ENCODE measurements at places on chromosomes 5 and 9.

DNA sequence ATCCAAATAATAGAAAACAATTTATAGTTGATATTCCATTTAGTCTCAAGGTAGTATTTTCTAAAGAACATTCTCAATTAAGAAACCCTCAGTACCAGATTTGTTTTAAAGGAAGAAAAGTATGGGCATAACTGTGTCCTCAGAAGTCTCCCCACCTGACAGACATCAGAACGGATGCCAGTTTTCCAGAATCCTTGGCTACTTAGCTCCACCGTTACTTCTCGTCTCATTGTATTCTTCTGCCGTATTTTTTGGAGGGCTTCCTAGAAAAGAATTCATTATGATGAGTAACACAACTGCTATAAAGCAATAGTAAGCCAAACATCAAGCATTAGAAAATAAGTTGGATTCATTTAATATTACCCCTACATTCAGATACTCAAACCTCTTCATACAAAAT lies 67.8 kb downstream of the DROSHA start:
- DNase-seq, result no peak

GRCh38 chr5:67770431-67771025 lies 445.0 kb upstream of the PIK3R1 start:
- no peak for DNase-seq

DNA sequence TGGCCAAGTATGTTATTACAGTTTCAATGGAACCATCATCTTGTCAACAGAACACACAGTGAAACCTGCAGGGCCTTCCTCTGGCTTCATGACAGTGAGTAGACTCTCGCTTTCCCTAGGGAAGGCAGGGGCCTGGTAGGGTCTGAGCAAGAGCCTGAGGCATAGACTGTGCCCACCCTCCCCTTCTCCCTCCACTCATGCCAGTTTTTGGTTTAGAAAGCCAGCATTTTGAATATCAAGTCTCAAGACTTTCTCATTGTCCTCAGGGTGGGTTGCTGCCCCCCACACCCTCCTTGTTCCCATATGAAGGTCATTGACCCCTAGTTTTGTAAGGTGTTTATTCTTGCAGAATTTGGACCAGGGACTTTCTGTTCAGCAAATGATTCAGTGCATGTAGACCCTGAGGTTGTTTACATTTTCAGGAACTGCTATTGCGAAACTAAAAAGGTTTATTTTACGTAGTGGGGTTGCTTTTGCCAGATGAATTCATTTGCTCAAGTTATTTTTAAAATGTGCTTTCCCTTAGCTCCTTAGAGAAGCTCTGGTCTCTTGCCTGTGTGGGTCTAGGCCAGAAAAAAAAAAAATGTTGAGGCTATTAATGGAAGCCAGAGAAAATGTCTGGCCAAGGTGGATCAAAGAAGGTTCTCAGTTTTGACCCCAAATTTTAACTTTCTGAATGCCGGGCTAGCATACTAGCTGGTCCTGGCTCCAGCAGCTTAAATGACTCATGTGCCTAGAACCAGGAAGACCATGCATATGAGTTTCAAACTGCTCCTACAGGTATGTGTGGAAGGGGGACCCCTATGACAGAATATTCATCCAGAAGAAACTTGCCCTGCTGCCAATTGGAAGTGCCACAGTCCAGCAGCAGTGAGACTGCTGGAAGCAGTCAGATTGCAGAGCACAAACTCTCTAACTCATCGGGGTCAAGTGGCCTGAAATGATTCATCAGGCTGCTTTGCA lies 10.1 kb upstream of the MOB3B start:
- no peak for DNase-seq

DNA sequence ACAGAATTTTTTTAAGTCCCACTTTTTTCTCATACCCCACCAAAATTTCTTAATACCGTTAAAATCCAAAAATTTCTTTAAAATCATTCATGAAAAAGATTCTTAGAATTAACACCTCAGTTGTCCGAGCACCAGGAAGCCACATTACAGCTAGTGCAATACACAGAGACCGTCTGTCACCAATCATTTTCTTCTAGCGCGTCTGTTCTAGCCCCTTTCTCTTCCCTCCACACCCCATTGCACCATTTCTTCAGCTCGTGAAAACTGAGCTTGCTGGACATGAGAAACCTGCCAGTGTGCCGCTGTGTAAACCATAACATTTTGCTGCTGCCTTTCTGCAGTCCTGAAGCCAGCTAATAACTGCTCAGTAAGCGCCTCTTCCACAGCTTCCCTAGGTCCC lies 5.0 kb downstream of the SFXN1 start:
- DNase-seq, result no peak

DNA sequence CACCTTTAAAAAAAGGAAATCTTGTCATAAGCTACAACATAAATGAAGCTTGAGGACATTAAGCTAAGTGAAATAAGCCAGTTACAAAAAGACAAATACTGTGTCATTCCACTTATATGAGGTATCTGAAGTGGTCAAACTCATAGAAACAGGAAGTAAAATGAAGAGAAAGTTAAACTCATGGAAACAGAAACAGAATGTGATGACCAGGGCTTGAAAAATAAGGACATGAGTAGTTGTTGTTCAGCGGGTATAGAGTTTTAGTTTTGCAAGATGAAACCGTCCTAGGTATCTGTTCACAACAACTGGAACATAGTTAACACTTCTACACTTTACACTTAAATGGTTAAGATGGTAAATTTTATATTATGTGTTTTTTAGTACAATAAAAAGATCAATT lies 47.8 kb upstream of the SLC1A3 start:
- no peak for DNase-seq

- no peak for DNase-seq
Observed at GRCh38 chr5:92504346-92504745, 1076.7 kb downstream of the NR2F1-AS1 start.

- DNase-seq, result no peak
Observed at GRCh38 chr9:31847963-31848362, 536.5 kb upstream of the ACO1 start.

DNA sequence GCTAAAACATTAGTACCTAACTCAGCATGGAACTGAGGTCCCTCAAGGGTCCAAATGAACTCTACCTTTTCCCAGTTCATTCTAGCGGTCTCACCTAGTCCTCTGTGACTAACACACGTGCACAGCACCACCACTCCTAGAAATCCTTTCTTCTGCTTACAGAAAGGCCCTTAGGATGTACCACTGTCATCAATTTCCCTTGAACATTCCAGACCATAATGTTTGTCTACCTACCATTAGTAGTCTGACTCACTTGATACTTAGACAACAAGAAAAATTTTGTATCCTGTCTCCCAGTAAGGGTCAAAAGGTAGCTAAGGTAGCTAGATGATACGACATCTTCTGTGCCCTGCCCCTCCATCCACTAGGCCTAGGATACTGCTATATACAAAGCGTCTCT lies 166.6 kb downstream of the TSSK1B start:
- no peak for DNase-seq
